T1000 (cell line): ENCODE measurements at places on chromosomes 13 and 19.

- DNase-seq = no peak
Measured at GRCh38 chr13:31009166-31009565, 76.7 kb downstream of the TEX26 start.

GRCh38 chr19:14375055-14375581 is 6.1 kb upstream of the ADGRE5 start:
- no peak for DNase-seq

DNA sequence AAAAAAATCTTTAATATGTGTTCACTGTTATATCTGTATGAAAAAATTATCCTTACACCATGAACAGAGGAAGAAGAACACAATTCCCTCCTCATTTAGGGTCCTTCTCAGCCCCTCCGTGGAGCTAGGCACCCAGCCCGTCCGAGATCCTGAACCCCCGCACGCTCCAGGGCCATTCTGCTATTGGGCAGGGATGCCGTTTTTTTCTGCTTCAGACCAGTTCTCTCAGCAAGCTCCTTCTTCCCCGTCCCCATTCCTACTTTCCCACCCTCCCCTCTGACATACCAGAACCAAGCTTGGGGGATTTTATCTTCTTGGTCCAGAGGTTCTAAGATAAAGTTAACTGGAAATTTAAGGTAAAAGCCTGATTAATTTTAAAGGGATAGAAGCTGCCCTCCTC is 36.2 kb downstream of the ATP12A start:
- DNase-seq = no peak

DNA sequence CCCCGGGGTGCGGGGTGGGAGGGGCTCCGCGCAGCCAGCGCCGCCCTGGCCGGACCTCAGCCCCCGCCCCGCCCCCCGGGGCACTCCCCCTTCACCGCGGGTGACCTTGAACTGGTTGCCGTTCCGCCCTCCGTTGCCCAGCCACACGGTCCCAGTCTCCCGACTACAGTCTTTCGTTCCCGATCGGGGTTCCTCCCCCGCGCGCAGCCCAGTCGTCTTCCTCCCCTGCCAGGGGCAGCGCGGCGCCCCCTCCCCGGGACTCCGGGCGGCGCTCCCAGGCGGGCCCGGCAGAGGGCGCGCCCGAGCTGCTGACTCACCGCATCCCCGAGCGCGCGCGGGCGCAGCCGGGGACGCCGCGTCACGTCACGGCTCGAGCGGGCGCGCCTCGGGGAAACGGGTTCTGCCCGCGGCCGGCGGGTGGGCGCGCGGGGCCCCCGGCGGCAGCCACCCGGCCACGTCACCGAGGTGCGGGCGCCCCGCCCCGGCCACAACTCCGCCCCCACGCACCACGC is 459 bp downstream of the MIDN start:
- DNase-seq = no peak

DNA sequence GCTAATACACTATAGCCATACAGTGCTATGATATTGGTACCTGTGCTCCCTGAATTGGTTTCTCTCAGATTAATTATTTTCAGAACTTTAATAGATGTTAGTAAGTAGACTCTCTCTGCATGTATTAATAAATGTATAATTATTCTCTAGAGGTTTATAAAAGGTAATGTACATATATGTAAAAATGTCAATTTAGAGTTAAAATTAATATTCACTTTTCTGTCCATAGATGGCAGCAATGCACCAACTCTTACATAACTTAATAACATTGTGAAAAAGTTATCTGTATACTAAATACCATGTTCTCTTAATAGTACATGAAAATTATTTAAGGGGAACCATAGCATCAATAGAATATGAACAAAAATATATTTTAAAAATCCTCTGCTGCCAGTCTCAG is 515.0 kb upstream of the KLHL1 start:
- no peak for DNase-seq

GRCh38 chr19:15154002-15154612 is 46.7 kb downstream of the NOTCH3 start:
- no peak for DNase-seq

DNA sequence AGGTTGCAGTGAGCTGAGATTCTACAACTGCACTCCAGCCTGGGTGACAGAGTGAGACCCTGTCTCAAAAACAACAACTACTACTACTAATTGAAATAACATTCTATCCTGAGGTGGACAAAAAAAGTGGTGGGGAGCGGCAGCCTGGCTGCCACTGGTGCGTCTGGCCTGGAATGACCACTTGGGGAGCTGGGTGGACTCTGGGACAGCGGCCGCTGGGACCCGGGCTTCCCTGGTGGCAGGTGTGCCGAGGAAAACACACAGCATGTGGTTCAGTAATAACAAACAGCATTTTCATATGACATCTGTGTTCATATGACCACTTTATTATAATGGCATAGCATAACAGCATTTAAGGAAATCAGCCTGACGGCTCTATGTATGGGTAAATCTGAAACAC is 33.9 kb downstream of the TFDP1 start:
- no peak for DNase-seq

GRCh38 chr19:39127812-39128515 is 2.4 kb downstream of the PAK4 start:
- DNase-seq = no peak

- DNase-seq = no peak
Measured at GRCh38 chr19:906480-906879, 6.5 kb downstream of the R3HDM4 start.
